Smooth muscle cell of trachea (primary cell): ENCODE measurements at places on chromosomes 11 and 22. TPM values are rescaled to one million over a fixed set of nuclear protein-coding genes. Genes with fewer than 3 reads are reported as not detected.

The NR1H3 gene
- 25.9 and 51.8 TPM in 2 replicates for total RNA-seq

The HBB gene
- not detected in 2 replicates for total RNA-seq

The MPPED2 gene
- total RNA-seq, result 0.33 and 0.44 TPM in 2 replicates

The TUBA8 gene
- 0.66 TPM in 1 of 2 replicates, not detected in the other for total RNA-seq

The DMC1 gene
- 2.8 and 15.3 TPM in 2 replicates for total RNA-seq

The GGT1 gene
- 0.44 and 2.6 TPM in 2 replicates for total RNA-seq

The RIC3 gene
- total RNA-seq, result not detected in 2 replicates
